ENCODE measurements at places on chromosomes 3 and 15. TPM values are rescaled to one million over a fixed set of nuclear protein-coding genes. Genes with fewer than 3 reads are reported as not detected.

DNA sequence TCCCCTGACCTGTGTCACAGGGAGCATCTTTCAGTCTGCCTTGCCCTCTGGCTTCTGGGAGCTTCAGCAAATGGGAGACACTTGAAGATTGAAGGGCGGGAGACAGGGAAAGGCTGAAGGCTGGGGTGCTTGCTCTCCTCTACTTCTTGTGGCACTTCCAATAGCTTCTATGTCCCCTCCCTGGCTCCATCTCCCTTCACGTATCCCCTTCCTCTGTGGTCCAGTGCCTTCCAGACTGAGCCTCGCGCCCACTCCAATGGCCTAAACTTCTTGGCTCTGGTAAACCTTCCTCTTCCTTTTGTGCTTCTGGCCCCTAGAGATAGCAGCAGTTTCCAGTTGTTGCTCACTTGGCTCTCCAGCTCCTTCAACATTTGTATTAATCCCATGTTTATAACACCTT lies 69.8 kb upstream of the TOPAZ1 start:
- ATAC-seq = no peak

- ATAC-seq = no peak
Observed at GRCh38 chr15:69018951-69019350, 4.5 kb downstream of the NOX5 start.

DNA sequence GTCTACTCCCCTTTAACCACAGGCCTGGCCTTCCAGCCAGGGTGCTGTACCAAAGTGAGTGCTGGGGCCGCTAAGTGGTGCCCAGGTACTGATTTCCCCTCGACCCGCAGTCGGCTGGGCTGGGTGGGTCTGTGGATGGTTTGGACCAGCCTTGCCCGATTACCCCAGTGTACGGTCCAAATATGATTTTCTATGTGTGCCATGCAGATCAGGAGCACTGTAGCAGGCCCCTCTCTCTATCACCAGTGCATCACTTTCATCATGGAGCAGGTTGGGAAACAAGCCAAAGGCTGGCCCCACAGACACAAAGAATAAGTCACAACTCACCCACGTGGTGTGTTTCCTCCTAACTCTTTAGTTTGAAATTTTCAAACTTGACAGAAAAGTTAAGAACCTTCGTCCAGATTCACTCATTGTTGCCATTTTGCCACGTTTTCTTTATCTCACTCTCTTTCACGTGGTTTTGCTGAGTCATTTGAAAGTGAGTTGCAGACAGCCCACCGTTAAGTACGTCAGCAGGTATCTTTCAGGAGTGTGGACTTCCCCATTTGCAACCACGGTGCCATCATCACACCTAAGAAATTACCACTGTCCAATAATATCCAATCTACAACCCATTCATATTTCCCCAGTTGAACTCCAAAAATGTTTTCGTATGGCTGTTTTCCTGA lies 37.0 kb downstream of the ZNF710 start:
- no peak for ATAC-seq

The RAB27A gene
- total RNA-seq = 29.7 TPM

The SPATA12 gene
- total RNA-seq = not detected

The ACSBG1 gene
- 0.67 TPM for total RNA-seq

The STAC gene
- total RNA-seq = 11.4 TPM

The ALDH1A2 gene
- total RNA-seq = 22.4 TPM

The ACTC1 gene
- 9.7 TPM for total RNA-seq

The PAK6 gene
- total RNA-seq = 0.94 TPM

The SAMD7 gene
- total RNA-seq = not detected

DNA sequence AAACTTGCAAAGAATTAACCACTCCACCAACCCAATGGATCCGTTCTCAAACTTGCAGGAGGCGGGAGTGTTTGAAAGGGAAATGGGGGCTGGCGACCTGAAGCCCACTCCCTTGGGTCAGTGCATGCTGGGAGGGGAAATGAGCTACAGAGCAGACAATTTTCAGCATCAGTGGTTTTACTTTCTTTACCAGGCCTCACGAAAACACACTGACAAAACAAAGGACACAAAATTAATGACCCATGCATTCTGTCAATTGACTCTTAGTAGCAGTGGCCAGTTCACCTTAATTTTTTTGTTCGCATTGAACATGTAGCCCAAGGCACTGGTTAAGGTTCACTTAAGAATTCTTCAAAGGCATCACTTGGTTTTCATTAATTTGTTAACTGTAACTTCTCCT lies 413.5 kb downstream of the MECOM start:
- no peak for ATAC-seq

DNA sequence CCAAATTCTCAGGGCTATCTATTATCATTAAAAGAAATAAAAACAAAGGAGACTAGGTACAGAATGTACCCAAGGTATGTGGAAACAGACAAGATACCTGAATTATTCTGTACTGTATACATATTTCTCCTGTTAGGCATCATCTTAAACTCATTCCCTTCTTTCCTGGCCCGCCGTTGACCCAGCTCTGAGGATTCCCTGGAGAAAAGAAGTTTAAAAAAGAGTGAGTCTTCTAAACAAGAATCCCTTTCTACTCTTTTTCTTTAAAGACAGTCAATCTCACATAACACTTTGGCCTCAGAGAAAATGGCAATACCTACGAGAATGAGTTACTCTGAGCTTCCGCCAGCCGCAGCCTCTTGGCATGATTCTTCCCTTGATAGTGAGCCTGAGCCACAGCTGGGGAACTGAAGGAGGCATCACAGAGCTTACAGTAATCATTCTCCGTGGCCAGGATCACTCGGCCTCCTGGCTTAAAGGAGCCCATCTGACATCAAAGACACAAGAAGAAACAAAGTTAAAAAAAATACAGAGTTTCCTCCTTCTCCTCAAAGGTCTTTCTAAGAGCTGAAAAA lies 44.2 kb downstream of the ZMAT3 start:
- ATAC-seq = no peak

GRCh38 chr3:189304465-189305351 lies 132.9 kb downstream of the TPRG1 start:
- ATAC-seq = peak; percentile 39

DNA sequence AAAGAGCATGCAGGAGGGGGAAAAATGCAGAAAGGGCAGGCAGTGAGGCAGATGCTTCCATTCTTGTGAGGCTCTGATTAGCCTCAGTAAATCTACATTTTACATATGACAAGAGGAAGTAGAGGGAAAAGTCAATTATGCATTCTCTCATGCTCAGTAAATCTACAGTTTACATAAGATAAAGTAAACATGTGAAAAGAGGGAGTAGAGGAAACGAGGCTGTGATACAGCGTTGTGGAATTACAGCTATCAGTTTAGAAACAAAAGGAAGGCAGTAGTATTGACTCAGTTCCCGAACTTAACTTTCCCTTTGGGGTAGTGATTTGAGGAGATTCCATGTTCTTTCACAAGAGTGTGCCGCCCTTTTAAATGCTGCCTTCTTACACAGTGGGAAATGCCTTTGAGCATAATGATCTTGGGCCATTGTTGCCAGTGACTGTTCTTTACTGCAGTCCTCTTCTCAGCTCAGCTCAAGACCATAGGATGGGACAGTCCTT lies 39.3 kb downstream of the OSTN start:
- no peak for ATAC-seq

GRCh38 chr15:83053151-83053550 lies 13.9 kb downstream of the BTBD1 start:
- peak; percentile 58 for ATAC-seq

GRCh38 chr3:172625404-172625803 lies 85.5 kb downstream of the NCEH1 start:
- no peak for ATAC-seq

The PRKAR2A gene
- total RNA-seq = 44.6 TPM

DNA sequence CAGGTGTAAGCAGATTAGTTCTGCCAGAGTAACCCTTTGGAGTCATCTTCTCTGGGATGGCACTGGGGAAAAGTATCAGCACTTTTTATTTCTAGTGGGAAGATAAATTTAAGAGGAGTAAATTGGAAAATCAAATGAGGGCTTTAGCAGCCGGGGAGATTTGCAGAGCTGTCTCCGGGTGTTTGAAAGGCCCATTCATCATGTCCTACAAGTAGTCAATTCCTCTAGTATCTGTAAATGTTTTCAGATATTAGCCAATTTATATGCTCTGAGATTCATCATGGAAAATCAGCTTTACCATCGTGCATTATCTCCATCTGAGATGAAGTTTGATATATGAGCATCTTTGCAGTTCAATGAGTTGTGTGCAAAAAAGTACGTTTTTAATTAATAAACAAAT lies 93.6 kb downstream of the CDIN1 start:
- ATAC-seq = no peak

- ATAC-seq = no peak
Observed at GRCh38 chr15:26901041-26901440, 34.2 kb downstream of the GABRA5 start.

- ATAC-seq = no peak
Observed at GRCh38 chr15:75109021-75109735, 85.8 kb downstream of the PPCDC start.

DNA sequence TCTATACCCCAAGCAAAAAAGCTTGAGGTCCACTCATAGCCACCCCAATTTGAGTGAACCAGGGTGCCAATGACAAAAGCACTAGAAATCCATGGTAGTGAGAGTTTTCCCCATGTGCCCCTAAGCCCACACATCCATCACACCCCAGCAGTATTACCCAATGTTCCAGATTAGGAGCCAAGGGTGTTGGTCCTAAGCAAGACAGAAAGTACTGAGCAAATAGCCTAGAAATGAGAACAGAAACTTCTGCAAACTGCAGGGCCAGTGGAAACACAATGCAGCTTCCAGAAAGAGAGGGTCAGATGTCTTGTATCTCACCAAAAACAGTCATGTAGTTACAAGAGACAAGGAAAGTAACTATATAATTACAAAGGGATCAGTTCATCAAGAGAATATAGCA lies 10.9 kb upstream of the OXTR start:
- ATAC-seq = no peak

All from gastroesophageal sphincter (tissue), 4 donors.